ENCODE measurements at places on chromosomes 5 and 9. TPM values are rescaled to one million over a fixed set of nuclear protein-coding genes. Genes with fewer than 3 reads are reported as not detected.
A peak's percentile ranks its signal among the peaks of the same experiment; 100 is the strongest.

- no peaks in the 10 kb centered on the region for H3K27me3 ChIP-seq
- DNase-seq = no peak
- no peaks in the 10 kb centered on the region for H3K36me3 ChIP-seq
- no peak overlapping the region for H3K27ac ChIP-seq
Measured at GRCh38 chr5:67897431-67897830, 318.1 kb upstream of the PIK3R1 start.

DNA sequence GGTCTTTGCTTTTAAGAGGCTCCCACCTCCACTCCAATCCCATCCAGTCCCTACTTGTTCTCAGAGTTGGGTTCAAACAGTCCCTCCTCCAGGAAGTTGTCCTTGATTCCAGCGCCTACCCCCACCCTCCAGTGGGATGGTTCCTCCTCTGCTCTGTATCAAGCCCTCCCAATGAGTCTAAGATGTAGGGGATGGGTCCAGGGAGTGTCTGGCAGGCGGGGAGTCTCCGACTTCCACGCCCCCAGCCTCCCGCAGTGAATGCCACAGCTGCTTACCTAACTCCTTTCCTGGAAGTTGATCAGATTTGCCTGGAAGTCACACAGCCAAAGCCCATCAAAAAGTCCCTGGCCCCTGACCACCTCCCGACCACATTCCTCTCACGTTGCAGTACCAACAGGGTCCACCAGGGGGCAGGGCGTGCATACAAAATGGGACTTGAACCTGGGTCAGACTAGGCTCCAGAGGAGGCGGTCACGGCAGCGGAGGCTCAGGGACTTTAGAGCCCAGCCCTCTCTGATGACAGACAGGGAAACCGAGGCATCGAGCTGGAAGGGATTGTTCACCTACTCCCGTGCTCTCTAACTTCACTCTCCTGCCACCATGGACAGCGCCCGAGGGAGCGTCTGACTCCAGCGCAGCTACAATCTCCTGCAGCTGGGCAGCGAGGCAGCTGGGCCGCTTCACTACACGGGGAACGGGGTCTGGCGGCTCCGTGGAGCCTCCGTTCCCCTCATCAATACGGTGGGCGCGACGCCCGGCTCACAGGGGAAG, 25.0 kb upstream of the TDRD7 start:
- H3K4me1 ChIP-seq = no peaks in the 10 kb centered on the region
- H3K27ac ChIP-seq = no peak overlapping the region
- peak; percentile 62 for DNase-seq
- H3K27me3 ChIP-seq = no peaks in the 10 kb centered on the region

DNA sequence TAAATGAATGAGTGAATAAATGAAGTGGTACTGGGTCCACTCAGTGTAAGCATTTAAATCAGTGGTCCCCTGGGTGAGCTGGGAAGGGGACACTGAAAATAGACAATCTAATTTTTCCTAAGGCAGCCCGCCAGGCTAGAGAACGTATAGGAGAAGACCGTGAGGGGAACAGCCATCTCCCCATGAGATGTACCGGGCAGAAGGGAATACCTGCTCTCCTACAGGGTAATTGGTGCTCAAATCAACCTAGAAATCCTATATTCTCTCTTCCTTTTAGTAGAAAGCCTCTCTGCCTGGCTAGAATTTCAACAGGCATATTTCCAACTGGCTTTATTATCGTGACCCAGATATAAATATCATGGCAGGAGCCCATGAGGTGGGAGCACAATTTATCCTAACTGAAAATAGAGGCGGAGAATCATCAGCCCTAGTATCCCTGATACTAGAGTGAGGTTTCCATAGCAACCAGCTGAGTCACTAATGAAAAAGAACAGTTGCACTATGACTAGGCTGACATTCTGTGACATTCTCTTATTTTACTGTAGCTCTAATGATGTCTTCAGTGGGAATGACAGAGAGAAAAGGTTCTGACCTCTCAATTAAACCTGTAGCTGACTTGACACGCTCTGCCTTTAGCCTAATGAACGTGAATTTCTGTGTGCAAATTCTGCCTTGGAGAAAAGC, 96.5 kb upstream of the CAST start:
- no peak overlapping the region for H3K27ac ChIP-seq
- H3K4me3 ChIP-seq = no peak overlapping the region
- peaks cover 3% of the 10 kb centered on the region for H3K4me1 ChIP-seq
- no peak for DNase-seq
- H3K36me3 ChIP-seq = no peaks in the 10 kb centered on the region

DNA sequence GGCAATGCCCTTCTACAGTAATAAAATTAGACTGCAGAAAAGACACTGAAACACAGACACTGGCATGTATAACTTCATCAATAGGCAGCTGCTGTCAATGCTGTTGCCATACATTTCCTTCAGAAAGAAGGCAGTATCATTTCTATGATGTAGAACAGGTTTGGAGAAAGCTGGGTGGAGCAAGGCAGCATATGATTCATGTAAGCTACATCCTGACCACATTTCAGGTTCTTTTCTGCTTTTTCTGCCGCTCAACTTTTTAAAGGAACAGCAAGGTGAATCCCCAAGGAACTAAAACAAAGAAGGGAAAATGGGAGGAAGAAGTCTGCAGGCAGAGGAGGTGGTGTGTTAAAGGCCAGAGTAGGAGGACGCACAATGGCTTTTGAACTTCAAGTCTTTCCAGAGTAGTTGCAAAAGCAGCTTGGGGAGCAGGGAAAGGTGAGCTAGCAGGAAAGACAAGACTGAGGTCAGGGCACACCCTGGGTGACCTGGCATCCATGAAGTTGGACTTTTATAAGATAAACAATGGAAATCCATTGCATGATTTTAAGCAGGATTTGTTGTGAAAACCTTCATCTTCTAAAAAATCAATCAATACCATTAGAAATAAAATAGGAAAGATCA, 142.1 kb downstream of the MED10 start:
- H3K27me3 ChIP-seq = no peaks in the 10 kb centered on the region
- no peak overlapping the region for H3K4me3 ChIP-seq
- DNase-seq = no peak

DNA sequence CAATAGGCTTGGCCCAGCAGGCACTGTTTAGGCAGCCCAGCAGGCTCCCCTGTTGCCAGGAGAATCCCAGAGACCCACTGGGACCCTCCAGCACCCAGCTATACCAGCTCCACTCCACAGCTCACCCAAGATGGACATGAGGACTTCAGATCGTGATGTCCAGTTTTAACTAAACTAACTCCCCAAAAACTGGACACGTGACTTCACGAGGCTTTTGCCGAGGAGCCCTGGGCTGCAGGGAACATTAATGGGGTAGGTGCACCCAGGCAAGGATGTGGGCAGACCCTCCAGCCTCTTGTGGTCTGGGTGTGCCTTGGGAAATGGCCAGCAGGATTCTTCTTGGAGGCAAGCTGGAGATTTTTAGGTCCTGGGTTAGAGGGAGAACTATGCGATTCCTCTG, 8.9 kb upstream of the NKD2 start:
- DNase-seq = peak; percentile 43
- no peaks in the 10 kb centered on the region for H3K36me3 ChIP-seq
- peaks cover 8% of the 10 kb centered on the region for H3K27me3 ChIP-seq
- no peak overlapping the region for H3K4me3 ChIP-seq

DNA sequence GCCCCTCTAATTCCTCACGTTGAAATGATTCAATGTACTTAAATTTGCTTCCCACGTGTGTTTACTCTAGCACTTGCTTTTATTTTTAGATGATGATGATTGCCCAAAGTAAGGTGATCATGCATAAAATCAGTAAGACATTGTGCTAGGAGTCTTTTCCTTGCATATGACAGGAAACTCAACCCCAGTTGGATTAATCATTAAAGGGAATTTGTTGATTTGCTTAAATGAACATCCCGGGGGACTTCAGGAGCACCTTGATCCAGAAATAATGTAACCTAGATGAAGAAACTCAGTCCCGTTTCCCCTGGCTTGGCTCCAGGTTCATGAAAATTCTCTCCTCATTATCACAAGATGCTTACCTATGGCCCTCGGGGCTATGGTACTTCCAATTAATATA, 106.1 kb upstream of the STC2 start:
- no peak for DNase-seq
- no peaks in the 10 kb centered on the region for H3K4me1 ChIP-seq
- H3K27ac ChIP-seq = no peak overlapping the region
- no peak overlapping the region for H3K4me3 ChIP-seq
- H3K36me3 ChIP-seq = no peaks in the 10 kb centered on the region
- H3K27me3 ChIP-seq = no peaks in the 10 kb centered on the region

CTXN3 gene
- 0.40 TPM for polyA plus RNA-seq

GPR150 gene
- 0.64 TPM for polyA plus RNA-seq

Data from psoas muscle (tissue), 8 donors.